CD4-positive, alpha-beta T cell (primary cell): ENCODE measurements at places on chromosomes 12 and 14.
A peak's percentile ranks its signal among the peaks of the same experiment; 100 is the strongest.

GRCh38 chr12:464484-465267 is 4.9 kb downstream of the B4GALNT3 start:
- DNase-seq, result no peak

DNA sequence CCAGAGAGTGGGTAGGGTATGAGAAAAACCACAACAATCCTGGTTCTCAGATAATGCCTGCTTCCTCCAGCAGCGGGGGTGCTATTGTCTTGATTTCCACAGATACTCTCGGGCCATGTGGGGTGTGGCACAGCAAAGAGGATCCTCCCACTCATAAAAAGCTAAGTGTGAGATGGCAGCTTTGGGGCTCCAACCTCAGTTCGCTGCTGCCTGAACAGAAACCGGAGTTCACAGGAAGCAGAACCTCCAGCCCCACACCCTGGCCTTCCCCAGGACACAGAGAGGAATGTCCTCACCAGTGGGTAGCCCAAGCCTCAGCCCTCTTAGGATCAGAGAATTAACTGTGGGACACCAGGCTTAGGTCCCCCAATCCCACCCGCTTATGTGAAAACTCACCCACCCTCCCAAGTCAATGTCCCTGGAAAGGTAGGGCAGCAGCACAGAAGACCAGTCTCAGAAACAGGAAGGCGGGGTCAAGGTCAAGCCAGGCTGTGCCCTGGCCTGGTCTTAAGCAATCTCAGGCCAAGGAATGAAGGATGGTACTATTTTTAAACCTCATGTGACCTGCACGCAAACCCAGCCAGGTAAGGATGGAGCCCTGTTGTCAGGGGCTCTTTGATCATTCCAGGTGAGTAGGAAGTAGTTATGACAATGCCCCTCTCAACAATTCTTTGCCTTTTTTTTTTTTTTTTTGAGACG is 9.0 kb downstream of the KCTD10 start:
- DNase-seq, result no peak

DNA sequence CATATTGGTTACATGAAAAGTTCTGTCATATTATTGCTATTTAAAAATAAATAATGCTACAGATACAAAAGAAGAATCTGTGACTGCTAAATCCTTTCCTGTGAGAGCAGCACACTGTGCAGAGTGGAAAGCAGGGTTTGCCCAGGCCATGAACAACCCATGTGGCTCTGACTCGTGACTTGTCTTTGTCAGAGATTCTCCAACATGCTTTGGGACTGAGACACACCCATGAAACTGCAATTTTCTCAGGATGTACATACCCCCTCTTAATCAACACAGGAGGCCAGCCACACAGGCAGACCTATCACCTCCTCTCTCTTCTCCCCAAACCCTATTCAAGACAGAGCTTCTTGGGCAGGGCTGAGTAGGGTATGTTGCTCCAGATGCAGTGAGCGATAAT is 96.8 kb upstream of the NTF3 start:
- DNase-seq, result no peak

DNA sequence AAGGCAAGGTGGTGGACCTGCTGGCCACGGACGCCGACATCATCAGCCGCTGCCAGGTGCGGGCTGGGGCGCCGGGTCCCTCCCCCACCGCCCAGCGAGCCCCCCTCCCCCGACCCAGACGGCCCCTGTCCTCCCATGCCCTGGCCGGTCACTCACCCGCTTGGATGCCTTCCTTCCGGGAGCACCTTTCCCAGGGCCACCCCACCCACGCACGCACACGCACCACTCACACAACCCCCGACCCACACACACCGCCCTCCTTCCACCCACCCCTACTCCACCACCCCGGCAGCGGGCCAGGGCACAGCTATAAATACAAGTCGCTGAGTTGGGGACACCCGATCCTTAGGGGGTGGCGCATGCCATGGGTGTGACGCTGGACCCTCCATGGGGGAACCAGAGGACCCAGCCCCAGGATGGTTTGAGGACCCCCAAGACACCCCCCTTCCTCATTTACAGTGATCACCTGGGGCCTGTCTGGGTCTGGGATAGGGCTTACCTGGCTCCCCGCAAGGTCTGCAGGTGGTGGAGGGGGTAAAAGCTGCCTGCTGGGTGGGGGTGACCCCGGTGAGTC is 465 bp downstream of the ADSS1 start:
- DNase-seq, result no peak

- DNase-seq, result no peak
Measured at GRCh38 chr12:132327336-132328171, 1.8 kb downstream of the GALNT9 start.

GRCh38 chr14:100619396-100620254 is 32.4 kb upstream of the BEGAIN start:
- no peak for DNase-seq

- DNase-seq, result peak; percentile 13
Measured at GRCh38 chr14:99819514-99819913, 26.3 kb downstream of the EML1 start.

GRCh38 chr12:44885902-44886301 is 9.8 kb upstream of the NELL2 start:
- no peak for DNase-seq

- no peak for DNase-seq
Measured at GRCh38 chr14:23633160-23633701, 2.9 kb upstream of the DHRS2 start.

GRCh38 chr12:32504591-32504990 is 105.2 kb downstream of the FGD4 start:
- DNase-seq, result no peak
